Neural progenitor cell (in vitro differentiated cells): ENCODE measurements at places on chromosomes 11 and 22.

GRCh38 chr11:9660886-9661285, 3.0 kb upstream of the SWAP70 start:
- no peak for DNase-seq

DNA sequence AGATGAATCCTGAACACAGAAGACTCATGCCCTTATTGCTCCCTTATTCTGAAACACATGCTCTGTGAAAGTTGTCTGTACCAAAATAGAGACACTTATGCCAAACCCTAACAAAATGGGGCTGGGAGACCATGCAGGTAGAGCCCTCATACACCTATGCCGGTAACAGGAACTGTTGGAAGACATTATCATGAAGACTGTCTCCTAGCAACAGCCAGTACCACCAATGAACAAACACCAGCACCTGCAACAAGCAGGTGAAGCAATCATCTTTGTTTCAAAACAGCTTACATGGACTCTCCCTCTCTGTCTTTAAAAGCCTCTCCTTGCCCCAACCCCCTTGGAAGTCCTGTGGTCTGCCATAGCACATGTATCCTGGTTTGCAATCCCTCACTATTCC, 17.2 kb downstream of the SLC5A4 start:
- DNase-seq: no peak

DNA sequence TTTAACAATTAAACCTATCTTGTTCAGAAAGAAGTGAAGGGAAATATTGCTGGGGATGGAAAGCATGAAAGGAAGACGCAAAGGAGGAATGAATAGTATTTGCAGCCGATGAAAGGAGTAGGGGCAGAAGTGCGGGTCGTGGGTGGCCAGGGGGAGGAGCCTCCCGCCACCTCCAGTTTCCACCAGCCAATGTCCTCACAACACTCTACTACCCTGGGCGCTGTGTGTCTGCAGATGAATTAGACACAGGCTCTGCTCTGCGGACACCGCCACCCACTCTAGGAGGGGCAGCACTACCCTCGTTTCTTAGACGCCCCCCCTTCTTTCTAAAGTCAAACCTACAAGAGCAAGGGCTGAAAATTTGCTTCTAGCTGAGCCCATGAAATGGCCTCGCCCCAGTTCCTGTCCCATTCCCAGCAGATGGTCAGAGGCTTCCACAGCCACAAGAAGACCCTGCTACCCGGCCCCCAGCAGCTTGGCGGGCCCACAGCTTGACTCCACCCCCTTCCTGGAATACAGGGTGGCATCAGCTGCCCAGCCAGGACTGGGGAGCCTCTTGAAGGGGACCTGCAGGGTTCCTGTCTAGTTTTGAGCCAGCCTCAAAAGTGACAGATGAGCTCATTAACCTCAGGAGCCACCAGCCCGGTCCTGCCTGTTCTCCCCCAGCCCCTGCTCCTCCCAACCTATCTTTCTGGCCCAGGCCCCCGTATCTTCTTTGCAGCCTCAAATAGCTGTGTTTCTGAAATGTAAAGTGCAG, 268.1 kb downstream of the BUD13 start:
- no peak for DNase-seq

- no peak for DNase-seq
Observed at GRCh38 chr11:124667601-124668000, 5.9 kb downstream of the SIAE start.

DNA sequence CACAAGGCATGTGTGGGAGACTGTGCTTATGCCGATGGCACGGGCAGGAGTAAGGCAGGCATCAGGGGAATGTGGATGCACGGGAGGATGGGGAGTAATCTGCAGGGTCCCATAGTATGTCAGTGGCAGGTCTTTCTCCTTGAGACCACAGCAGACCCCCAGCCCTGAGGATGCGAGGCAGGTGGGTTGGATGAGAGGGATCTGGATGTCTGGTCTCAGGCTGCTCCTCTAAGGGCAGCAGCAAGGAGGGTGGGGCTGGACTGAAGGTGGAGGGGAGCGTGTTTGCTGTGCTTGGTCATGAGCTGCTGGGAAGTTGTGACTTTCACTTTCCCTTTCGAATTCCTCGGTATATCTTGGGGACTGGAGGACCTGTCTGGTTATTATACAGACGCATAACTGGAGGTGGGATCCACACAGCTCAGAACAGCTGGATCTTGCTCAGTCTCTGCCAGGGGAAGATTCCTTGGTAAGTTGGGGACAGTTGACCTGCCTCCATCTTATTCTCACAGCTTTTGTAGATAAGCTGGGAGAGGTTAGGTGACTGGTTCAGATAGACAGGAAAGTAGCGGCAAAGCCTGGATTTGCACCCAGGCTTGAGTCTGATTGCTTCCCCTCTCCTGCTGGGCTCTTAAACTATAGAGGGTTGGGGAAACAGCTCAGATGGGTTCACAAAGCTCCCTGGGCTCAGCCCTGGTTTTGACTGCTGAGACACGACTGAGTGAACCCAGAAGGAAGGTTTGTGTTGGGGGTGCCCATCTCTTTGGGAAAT, at the start of gene APOL1:
Gene APOL1 (plus strand): TSS at position 380 of the 769 bp plus-strand sequence. CDS start 1,823 bp downstream, outside the sequence.
- no peak for DNase-seq

DNA sequence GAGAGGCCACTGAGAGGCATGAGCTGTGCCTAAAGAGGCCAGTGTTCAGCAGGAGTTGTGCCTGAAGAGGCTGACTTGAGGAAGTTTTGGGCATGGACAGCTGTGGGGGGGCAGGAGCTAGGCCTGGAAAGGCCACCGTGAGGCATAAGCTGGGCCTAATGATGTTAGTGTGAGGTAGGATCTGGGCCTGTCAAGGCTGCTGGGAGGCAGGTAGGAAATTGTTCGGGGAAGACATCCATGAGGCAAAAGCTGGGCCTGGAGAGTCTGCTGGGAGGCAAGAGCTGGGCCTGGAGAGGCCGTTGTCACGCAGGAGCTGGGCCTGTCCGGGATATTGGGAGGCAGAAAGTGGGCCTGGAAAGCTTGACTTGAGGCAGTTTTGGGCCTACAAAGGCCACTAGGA, 44.9 kb downstream of the OR4C45 start:
- no peak for DNase-seq
